ENCODE measurements at places on chromosomes 5 and 9. TPM values are rescaled to one million over a fixed set of nuclear protein-coding genes. Genes with fewer than 3 reads are reported as not detected.

Gene PHPT1
- total RNA-seq, result 125 TPM

Gene FOXD4L4
- not detected for total RNA-seq

Gene ZCCHC10
- total RNA-seq, result 7.9 TPM

Gene TRPM6
- total RNA-seq, result under 0.01 TPM

Gene RLN2
- not detected for total RNA-seq

Gene PCDH1
- 0.15 TPM for total RNA-seq

Gene TXNDC15
- total RNA-seq, result 73.0 TPM

Gene ARL14EPL
- total RNA-seq, result not detected

Gene RGS7BP
- not detected for total RNA-seq

Gene KCNN2
- total RNA-seq, result 1.8 TPM

Gene FBXO38
- 21.1 TPM for total RNA-seq

Gene CARD9
- total RNA-seq, result 1.9 TPM

Gene ALDH1A1
- total RNA-seq, result 0.17 TPM

Gene KIF4B
- total RNA-seq, result not detected

Gene PRPF4
- total RNA-seq, result 28.7 TPM

Gene PCDH12
- total RNA-seq, result under 0.01 TPM

Gene CTXN3
- total RNA-seq, result not detected

Gene TAS2R1
- not detected for total RNA-seq

Gene TRIM36
- 1.5 TPM for total RNA-seq

Gene APBA1
- total RNA-seq, result 1.5 TPM

Gene MEGF10
- total RNA-seq, result not detected

Gene TSSK1B
- total RNA-seq, result not detected

Gene SLC9A3
- total RNA-seq, result 1.5 TPM

Gene DMRT3
- not detected for total RNA-seq

Gene TRAF1
- 3.4 TPM for total RNA-seq

Gene TIMD4
- total RNA-seq, result not detected

Gene C9orf153
- total RNA-seq, result not detected

Gene GABRA1
- not detected for total RNA-seq

Gene LCN2
- not detected for total RNA-seq

Gene LEAP2
- 0.34 TPM for total RNA-seq

Gene REXO4
- total RNA-seq, result 14.8 TPM

Gene AGTPBP1
- total RNA-seq, result 9.1 TPM

Gene ASB6
- 23.5 TPM for total RNA-seq

Gene PPP3R2
- total RNA-seq, result not detected

Data from bronchus fibroblast of lung (primary cell).